ENCODE measurements at places on chromosomes 5 and 9.

GRCh38 chr5:68732251-68732650 is 361.6 kb upstream of the SLC30A5 start:
- no peak for DNase-seq

- no peak for DNase-seq
Observed at GRCh38 chr5:171221916-171222315, 87.1 kb upstream of the TLX3 start.

- no peak for DNase-seq
Observed at GRCh38 chr9:36924757-36925432, 109.2 kb downstream of the PAX5 start.

DNA sequence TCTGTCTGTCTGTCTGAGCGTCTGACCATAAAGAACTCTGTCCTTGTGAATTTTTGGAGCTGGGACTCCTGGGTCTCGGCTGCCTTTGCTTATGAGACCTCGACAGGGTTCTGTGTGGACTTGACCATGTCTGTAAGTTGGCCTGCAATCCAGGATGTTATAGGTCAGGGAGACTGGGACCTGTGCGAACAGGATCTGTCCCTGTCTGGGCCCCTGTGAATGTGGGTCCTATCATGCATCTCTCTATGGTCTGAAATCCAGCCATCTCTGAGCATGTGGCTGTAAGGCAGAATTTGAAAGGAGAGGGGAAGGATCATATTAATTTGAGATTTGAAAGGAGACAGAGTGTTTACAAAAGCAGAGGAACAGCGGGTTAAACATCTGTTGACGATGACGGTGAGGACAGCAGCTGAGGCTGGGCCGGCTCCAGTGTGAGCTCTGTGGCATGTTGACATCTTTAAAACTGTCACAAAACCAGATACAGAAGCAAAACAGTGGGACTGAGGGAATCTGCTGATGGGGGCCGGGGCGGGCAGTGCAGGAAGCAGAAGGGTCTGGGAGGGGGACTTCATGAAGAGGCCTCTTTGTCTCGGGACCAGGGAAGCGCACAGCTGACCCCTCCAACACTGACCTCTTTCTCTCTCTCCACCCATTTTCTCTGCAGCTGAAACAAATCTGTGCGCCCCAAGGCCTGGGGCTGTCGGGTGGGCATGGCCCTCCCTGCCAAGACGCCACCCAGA is 19.1 kb upstream of the MVB12B start:
- DNase-seq = no peak

GRCh38 chr9:13570068-13570974 is 290.8 kb upstream of the MPDZ start:
- no peak for DNase-seq

DNA sequence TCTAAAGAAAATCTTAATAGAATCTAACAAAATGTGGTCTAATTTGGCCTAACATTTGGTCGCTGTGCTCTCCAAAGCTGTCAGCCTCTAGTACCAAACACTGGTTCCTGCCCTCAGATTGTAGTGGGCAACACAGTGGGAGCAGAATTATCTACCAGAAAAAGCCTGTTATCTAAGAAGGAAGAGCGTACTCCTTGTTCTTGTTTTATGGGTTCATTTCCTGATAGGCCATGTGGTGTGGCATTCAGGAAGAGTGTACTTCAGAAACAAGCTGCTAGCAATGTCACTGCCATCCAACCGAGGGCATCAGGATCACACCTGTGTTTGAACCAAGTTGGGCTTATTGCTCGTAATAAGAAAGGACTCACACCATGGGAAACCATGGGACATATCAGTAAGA is 487.9 kb upstream of the DAP start:
- DNase-seq = no peak

DNA sequence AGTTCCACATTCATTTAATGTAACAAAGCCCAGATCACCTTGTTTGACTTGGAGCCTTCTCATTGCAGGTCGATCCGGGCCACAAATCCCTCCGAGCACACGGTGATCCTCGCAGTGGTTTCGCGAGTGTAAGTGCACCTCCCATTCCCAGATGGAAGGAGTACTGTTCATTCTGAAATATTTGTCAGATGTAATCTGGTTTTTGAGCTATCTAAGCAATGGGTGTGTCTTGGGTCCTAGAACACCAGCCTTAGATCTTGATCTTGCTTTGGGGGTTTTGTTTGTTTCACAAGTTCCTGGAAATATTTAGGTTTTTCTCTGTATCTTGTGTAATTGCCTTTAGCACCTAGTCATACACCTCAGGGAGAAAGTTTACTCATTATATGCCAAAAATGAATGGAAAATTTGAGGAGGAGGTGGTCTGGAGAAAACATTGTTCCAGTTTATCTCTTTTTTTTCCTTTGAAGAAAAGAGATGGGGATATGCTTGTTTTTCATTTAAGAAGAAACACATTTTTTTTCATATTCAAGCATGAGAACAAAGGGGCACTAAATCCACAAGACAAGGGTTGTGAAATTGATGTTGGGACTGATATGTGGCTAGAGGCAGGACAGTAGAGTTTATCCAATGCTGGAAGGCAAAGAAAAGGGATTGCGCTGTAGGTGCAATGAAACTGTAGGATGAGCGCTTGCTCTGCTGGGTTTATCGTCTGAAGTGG is 118.6 kb downstream of the PDE8B start:
- no peak for DNase-seq

GRCh38 chr5:72855821-72856220 is 39.4 kb downstream of the TNPO1 start:
- no peak for DNase-seq

GRCh38 chr5:96816411-96816939 is 8.7 kb upstream of the ERAP1 start:
- DNase-seq = no peak

GRCh38 chr5:1966461-1966860 is 83.7 kb upstream of the IRX4 start:
- no peak for DNase-seq

DNA sequence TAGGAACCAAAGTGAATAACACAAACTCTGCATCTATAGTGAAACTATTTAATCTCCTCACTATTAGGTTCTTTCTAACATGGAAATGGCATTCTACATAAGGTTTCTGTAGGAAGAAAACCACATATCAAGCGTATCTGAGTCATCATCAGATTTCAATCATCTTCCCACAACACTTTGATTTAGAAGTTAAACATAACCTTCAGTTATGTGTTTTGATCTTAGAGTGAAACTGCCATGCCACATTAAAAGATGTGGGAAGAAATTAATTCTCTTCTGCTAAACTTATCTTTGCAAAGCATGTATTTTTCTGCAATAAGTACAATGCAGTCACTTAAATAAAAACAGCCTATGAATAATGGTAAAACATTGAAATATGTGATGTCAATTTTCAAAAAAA is 55.0 kb downstream of the MEF2C start:
- DNase-seq = no peak

GRCh38 chr5:8341406-8341805 is 472.5 kb downstream of the MTRR start:
- DNase-seq = no peak

DNA sequence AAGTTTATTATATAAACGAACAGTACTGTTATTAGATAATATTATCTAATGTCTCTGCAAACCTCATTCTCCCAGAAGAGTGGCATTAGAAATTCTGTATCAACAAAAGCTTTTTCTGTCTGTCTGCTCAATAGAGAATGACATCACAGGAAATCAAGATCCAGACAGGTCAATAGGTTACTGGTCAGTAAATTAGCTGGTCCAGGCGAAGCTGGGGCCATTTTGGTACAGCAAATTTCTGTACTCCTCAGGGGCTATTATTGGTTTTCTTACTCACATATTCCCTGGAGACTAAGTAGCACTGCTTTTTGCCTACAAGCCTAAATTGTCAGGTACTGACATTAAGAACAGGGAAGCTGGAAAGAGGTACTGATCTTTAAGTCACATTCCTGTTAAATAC is 80.5 kb downstream of the PLPP1 start:
- no peak for DNase-seq

DNA sequence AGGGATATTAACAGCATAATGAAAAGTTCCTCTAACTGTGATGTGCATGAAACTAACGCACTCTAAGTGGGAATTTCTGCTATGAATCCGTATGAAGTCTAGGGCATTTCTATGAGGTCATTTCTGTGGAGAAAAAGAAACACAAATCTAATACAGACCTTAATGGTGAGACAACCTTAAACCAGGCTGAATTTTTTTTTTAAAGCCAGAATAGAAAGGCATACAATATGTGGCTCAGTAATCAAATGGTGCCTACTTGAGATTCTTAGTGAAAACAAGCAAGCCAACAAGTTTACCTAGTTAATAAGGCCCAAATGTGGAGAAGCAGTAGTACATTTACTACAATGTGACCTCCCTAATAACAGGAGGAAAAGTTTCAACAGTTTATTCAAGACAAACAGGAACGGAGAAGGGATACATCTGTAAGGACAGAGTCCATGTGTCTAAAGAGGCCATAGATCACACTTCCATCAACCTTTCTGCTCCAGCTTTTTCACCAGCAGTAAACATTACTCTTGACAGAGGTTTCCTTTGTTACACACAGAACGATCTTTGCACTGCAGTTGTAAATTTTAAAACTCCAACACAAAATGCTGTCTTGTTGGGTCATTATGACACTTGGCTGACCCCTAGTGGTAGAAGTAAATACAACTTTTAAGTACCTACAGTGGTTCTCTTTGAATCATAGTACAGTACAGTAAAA is 26.2 kb downstream of the CARNMT1 start:
- DNase-seq = peak; percentile 90

DNA sequence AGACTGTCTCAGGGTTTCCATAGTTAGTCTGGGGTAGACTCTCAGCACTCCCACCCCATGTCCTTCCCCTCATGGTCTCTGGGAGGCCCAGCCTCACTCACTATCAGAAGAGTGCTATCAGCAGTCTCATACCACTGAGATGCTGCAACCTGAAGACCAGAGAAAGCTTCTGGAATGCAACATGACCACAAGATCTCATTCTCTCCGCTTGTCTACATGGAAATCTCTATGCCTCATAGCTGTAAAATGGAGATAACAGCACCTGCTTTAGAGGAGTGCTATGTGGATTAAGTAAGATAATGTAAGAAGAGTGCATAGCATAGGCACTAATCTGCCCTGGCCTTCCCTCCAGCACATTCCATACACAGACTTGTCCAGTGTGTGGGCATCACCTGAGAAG is 47.0 kb upstream of the ZNF169 start:
- no peak for DNase-seq

- DNase-seq = no peak
Observed at GRCh38 chr9:12712532-12712931, 19.3 kb downstream of the TYRP1 start.

- DNase-seq = no peak
Observed at GRCh38 chr9:88697764-88698432, 162.9 kb downstream of the NXNL2 start.

DNA sequence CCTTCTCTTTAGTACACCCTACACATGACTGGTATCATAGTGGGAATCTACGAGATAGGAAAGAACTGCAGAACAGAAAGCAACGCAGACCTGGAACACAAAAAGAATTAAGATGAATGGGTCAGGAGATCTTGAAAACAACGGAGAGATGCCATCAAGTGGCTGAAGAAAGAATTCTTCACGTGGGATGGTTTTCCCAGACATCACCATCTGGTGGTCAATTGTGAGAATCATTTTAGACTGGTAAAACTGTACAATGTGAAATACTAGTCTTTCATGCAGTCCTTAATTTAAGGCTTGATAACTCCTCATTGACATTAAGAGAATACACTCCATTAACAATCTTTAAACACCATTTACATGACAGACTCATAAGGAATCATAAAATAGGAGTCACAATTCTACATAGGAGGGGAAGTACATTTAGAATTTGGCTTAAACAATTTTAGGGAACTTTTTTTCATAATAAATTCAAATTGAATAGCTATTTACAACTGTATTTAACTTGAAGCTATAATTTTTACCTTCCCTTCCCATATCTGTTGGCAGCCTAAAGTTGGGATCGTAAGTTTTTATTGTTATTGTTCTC is 128.4 kb upstream of the TRPM3 start:
- DNase-seq = no peak

- DNase-seq = no peak
Observed at GRCh38 chr9:115285836-115286235, 167.9 kb upstream of the TNC start.

GRCh38 chr5:75512383-75513074 is 838 bp downstream of the POLK start:
- DNase-seq = peak; percentile 19

- no peak for DNase-seq
Observed at GRCh38 chr9:38153910-38154291, 84.9 kb upstream of the SHB start.

DNA sequence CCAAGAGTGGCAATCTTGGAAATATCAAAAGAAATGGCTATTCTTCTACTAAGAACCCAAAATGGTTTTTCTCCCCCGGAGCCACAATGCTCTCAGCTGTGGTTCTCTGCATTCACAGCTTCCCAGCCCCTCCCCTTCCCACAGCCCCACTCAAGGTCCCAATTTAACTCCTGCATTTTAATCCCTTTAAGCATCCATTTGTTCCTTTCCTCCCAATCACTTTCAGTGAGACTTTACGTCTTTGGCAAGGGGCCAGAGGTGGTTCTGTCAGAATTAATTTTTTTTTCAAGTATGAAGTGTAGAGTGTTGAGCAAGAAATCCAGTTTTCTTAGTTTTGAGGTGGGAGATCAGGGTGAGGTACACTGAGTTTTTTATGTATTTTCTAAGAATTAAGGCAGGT is 256.9 kb downstream of the GLIS3 start:
- no peak for DNase-seq

GRCh38 chr5:389891-390622 is 52.9 kb upstream of the EXOC3 start:
- no peak for DNase-seq

- no peak for DNase-seq
Observed at GRCh38 chr5:86626149-86626548, 8.4 kb downstream of the COX7C start.

DNA sequence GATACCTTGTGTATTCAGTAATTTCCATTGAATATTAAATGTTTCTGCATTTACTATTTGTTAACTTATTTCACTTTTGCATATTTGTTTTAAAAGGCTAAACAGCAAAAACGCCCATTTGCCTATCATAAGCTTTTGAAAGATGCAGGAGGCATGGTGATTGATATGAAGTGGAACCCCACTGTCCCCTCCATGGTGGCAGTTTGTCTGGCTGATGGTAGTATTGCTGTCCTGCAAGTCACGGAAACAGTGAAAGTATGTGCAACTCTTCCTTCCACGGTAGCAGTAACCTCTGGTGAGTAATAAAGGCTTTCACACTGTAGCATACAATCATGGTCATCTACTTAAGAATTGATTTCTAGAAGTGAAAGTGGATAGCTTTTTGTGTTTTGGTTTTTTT is 3.8 kb downstream of the NUP214 start:
- DNase-seq = no peak

DNA sequence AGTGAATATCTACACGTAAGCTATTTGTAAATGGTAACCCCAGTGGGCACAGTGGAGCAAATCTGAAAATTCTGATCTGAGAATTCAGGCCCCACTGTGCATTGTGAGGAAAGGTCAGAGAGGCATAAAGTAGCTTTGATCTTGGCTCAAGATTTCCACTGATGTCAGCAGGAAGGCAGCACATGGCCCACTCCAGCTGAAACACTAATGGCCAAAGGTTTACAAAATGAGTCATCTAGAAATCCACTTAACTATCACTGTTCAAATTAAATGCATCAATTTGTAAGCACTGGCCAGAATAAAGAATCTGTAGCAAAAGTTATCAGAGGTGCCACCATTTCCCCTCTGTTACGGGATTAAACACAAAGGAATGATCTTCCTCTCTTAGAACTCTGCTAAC is 191.6 kb downstream of the C9orf152 start:
- no peak for DNase-seq

GRCh38 chr5:14225173-14225834 is 82.2 kb downstream of the TRIO start:
- DNase-seq = no peak
